CD4-positive, alpha-beta T cell treated with Interleukin-21 for 1 hour (primary cell): ENCODE measurements at places on chromosomes 2 and 18.
A peak's percentile ranks its signal among the peaks of the same experiment; 100 is the strongest.

- no peak for DNase-seq
Observed at GRCh38 chr2:158914066-158914465, 54.4 kb upstream of the TANC1 start.

DNA sequence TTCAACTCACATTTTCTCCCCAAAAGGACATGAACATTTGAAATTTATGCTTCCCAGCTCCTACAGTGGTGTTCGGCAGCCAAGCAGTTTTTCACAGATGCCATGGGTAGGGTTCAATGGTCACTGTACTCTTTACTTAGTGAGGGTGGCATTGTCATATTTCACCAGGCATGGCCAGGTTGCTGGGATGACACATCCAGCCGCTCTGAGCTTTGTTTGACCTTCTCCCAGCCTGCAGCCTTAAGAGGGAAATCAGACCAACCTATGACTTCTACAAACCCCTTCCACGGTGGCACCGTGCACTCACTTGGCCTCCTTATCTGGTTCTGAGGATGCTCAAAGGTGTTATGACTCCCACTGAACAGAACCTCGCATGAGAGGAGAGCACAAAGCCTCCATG is 108.4 kb upstream of the SH3BP4 start:
- no peak for DNase-seq

GRCh38 chr18:5058768-5059695 is 138.0 kb downstream of the AKAIN1 start:
- peak; percentile 60 for DNase-seq

GRCh38 chr2:124079045-124079444 is 54.0 kb downstream of the CNTNAP5 start:
- DNase-seq = no peak

DNA sequence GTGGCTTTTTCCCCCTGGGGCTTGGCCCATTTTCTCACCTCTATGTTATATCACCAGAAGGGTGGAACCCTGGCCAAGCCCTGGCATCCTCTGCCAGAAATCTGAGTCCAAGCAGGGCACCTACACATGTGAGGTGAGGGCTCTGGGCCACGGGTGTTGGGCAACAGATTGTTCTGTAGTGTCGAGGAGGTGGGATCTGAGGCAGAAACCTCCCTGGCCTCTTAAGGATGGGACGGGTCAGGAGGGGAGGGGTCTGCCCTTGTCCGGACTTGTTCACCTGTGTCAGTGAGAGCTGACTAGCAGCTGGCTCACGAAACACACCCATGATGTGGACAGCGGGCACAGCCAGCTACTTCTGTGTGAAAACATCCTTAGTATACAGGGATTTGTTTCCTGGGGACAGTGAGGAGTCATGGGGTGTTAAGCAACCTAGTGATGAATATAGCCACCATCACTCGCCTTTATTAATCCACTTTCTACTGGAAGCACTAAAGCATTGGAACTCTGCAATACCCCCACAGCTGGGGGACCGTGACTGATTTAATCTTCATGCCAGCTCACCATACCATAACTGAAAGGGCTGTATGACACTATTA is 35.6 kb downstream of the EPAS1 start:
- DNase-seq = no peak

GRCh38 chr2:3505771-3506170 is 13.6 kb downstream of the ADI1 start:
- no peak for DNase-seq

GRCh38 chr2:84873350-84873749 is 7.5 kb downstream of the TRABD2A start:
- no peak for DNase-seq

GRCh38 chr2:60091266-60091665 is 462.2 kb downstream of the BCL11A start:
- DNase-seq = no peak

GRCh38 chr2:67727623-67728022 is 330.5 kb downstream of the ETAA1 start:
- no peak for DNase-seq

DNA sequence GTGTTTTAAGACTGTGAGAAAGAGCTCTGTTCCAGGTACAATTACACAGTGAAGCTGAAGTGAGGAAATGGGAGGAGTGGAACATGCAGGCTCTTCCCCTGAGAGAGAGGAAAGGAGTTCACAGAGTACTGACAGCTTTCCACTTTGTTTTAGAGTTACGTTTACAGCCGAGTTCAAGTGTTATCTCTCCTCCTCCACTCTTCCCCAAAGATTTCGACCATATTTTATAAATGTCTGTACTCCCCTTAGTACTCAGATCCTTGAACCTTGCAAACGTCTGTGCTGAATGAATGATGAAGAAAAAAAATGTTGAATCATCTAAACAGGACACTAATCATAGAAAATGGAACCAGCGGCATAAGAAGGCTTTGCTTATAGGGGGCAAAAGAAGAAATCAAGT is 121.6 kb downstream of the THADA start:
- no peak for DNase-seq

DNA sequence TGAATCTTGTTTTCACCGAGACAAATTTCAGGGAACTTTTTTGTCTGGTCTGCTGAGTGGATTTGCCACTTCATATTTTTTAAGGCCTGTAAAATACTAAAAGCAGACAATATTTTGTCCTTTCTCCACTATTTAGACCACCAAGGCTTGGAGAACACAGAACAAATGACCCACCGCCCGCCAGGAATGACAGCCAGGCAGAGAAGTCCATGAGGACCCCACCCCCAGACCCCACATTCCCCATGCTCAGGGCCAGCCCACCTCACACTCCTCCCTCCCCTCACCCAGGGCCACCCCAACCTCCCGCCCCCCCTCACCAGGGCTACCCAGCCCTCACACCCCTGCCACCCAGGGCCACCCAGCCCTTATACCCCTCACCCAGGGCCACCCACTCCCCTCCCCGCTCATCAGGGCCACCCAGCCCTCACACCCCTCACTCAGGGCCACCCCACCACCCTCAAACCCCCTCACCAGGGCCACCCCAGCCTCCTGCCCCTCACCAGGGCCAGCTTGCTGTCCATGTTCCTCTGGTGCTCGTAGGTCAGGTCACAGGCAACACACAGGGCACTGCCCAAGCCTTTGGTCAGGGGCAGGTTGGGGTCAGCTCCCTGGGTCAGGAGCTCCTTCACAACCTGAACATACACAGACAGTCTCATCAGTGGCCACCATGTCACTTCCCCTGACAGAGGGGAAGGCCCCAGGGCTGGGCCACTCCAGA is 50.6 kb downstream of the ANKMY1 start:
- no peak for DNase-seq

GRCh38 chr2:197090742-197091367 is 164.3 kb upstream of the PGAP1 start:
- no peak for DNase-seq

- peak; percentile 79 for DNase-seq
Observed at GRCh38 chr2:112996635-112997034, 8.6 kb upstream of the IL36A start.

DNA sequence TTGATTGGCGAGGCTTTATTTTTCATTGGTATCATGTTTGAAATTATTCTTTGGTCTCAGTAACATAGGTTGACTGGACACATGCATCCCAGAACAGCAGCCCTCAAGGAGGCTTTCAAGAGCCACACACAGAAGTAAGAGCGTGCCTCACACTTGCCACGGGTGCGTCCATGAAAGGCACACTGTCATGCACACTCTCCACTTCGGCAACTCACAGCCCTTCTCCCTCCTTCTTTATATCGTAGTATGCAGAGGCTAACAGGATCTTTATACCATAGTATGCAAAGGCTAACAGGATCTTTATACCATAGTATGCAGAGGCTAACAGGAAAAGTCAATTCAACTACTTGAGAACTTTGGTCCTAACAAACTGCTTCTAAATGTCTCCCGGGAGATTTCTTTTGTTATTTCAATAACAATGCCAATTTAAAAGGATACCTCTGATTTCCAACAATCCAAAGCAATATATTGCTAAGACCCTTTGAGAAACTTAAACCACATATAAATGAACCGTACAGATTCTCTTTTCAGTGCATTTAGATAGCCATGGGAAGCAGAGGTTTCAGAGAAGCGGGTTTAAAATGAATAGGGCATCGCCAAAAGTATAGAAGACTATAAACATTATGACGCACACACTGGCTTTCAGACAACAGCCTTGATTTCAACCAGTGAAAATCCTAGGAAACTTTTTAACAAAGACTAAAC is 26.5 kb upstream of the ZNF516 start:
- no peak for DNase-seq

DNA sequence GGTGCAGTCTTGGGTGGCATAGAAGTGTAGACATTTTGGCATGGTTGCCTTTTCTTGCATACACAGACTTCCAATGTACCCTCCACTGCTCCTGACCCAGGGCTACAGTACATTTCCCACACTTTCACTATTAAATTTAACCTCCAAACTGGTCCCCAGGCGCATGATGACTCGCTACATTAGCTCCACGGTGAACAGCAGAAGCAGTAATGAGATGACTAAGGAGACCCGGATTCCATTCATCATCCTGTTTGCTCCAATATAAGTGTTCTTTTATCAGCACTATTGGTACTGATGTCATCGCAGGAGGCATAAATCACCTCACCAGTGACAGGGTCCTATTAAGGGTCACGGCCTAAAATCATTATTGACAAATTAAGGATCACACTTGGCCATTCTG is 316.5 kb downstream of the EN1 start:
- DNase-seq = no peak

- DNase-seq = no peak
Observed at GRCh38 chr2:10335046-10335840, 32.5 kb downstream of the HPCAL1 start.

- no peak for DNase-seq
Observed at GRCh38 chr2:134866498-134867099, 28.2 kb downstream of the ACMSD start.

- no peak for DNase-seq
Observed at GRCh38 chr2:177000061-177000714, 212.4 kb upstream of the HNRNPA3 start.

DNA sequence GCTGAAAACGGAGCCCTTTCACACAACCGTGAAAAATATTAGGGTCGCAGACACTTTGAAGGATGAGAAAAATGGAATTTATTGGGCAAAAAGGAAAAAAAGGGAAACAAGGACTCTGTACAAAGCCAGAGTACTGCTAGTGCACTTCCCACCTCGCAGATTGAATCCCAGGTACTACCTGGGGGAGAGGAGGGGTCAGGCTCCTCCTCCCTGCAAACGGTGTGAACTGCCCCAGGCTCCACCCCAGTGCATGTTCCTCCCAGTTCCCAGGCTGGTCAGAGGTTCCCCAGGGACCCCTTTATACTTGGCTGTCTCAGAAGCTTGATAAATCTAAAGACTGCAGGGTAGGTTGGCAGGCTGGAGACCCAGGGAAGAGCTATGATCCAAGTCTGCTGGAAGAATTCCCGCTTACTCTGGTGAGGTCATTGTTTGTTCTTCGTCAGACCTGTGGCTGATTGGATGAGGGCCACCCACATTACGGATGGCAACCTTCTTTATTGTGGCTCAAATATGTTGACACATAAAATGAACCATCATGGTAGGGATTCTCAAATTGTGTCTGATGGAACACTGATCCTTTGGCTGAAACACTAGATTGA is 290.4 kb upstream of the POU3F3 start:
- DNase-seq = no peak

DNA sequence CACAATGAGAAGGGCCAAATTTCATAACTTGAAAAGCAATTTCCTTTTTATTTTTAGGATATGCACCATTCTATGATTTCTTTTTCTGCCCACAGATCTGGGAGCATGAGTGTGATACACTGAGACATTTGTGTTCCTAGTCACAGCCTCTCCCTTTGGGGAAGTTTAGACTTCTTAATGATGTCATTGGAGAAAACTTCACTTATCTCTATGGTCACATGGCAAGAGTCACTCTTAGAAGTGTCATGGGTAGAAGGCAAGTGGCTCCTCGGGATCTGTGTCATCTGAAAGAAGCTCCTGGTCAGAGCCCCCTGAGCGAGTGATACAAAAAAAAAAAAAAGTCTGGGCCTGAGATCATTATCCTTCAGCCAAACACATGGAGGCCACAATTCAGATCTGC is 62.5 kb upstream of the LGALSL start:
- no peak for DNase-seq

GRCh38 chr18:79552696-79553095 is 126.9 kb upstream of the CTDP1 start:
- DNase-seq = no peak

DNA sequence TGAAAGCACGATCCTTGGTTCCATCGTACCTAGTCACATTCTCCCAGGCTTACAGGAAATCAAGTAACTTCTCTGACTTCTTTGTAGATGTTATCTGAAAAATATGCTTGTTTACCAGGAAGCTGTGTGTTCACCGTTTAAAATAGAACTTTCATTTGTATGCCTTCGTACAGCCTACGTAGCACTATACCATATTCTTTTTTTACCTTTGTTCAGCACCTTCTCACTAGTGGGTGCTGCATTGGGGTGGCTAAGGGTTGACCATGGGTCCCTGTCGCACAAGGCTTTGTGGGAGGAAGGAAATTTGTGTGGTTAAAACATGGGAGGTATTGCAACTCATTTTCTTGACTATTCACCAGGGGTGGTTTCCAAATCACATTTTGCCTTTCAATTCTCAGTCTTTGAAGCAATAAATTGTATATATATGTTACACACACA is 16.6 kb downstream of the MALT1 start:
- DNase-seq = peak; percentile 89

- DNase-seq = no peak
Observed at GRCh38 chr2:172307800-172308199, 119.6 kb upstream of the ITGA6 start.

DNA sequence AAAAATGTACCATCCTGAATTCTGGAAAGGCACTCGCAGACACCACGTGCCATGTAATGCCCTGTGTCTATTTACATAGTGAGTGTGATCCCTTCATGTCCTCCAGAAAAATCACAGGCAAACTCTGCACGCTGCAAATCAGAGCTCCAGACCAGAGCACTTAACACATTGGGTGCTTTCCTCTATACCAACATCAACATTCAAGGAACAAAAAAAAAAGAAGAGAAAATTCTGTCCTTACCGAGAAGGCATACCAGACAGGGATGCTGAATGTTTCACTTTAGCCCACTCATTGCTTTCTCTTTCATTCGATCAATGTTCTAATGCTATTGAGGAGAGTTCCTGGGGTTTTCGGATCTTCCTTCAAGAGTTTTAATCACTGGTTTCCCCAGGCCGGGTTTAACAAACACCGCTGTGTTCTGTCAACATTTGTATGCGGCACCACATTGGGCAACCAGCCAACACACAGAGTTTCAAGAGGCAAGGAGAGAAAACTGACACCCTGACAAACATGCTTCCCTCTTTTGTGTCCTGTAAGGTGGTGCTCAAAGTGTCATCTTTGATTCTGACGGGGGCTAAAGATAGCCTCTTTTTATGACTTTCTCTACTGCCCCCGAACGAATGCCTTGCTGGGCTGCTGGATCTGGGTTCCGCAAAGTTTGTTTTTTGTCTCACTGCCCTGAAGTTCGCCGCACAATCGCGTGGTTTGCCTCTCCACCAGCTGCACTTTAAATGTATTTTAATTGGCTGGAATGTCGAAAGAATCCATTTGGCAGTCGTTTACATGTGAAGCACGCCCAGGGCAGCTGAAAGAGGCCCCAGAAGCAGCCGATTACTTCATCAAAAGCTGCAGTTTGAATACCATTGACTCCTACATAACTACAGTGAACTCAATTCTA is 106.4 kb upstream of the NCKAP5 start:
- no peak for DNase-seq

- no peak for DNase-seq
Observed at GRCh38 chr2:186349508-186349907, 136.6 kb upstream of the ZC3H15 start.

DNA sequence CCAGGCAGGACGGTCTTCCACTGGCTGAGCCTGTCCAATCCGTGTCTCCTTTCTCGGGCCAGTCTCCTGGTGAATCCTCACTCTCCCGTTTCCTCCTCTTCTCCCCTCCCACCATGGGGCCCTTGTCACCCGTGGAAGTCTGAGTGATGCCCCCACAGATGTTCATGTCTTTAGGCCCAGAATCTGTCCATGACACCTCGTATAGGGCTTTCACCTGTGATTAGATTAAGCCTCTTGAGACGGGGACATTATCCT is 193.5 kb downstream of the ZFP36L2 start:
- DNase-seq = no peak
